ENCODE measurements at places on chromosomes 13 and 19. TPM values are rescaled to one million over a fixed set of nuclear protein-coding genes. Genes with fewer than 3 reads are reported as not detected.

The SPACA7 gene
- total RNA-seq: not detected

The MEX3D gene
- total RNA-seq: 23.2 TPM

The TEX29 gene
- total RNA-seq: not detected

The PAF1 gene
- total RNA-seq: 38.4 TPM

The CCDC169 gene
- total RNA-seq: 1.3 TPM

The TEKTIP1 gene
- not detected for total RNA-seq

The NCR1 gene
- not detected for total RNA-seq

The ERICH6B gene
- not detected for total RNA-seq

The TGFB1 gene
- total RNA-seq: 36.5 TPM

The CEACAM3 gene
- not detected for total RNA-seq

The CBARP gene
- 6.8 TPM for total RNA-seq

The NOVA2 gene
- not detected for total RNA-seq

The NR2F6 gene
- 86.5 TPM for total RNA-seq

The KLF1 gene
- total RNA-seq: not detected

The EBI3 gene
- 1.3 TPM for total RNA-seq

The ARL11 gene
- total RNA-seq: not detected

The SIGLEC11 gene
- total RNA-seq: not detected

The A1BG gene
- 8.8 TPM for total RNA-seq

The OSCAR gene
- total RNA-seq: 0.86 TPM

The SIGLEC5 gene
- not detected for total RNA-seq

Data from placental pericyte (primary cell).